ENCODE measurements at places on chromosomes 1 and 21. TPM values are rescaled to one million over a fixed set of nuclear protein-coding genes. Genes with fewer than 3 reads are reported as not detected.

The SLC25A44 gene
- 62.2 TPM for total RNA-seq

The ARHGEF2 gene
- total RNA-seq: 165 TPM

The IL24 gene
- 10.0 TPM for total RNA-seq

The CLCA1 gene
- not detected for total RNA-seq

The CLDN19 gene
- total RNA-seq: not detected

The MYBPHL gene
- total RNA-seq: not detected

The ARHGEF11 gene
- 1.3 TPM for total RNA-seq

The TCHH gene
- total RNA-seq: not detected

The MYOC gene
- not detected for total RNA-seq

The MMP23B gene
- 0.61 TPM for total RNA-seq

The PEAR1 gene
- total RNA-seq: not detected

The ANGPTL3 gene
- not detected for total RNA-seq

The PIGK gene
- total RNA-seq: 26.5 TPM

The KRTAP19-1 gene
- not detected for total RNA-seq

The A3GALT2 gene
- not detected for total RNA-seq
